Activated naive CD4-positive, alpha-beta T cell treated with anti-CD3 and anti-CD28 coated beads for 36 hours (primary cell): ENCODE measurements at places on chromosomes 4 and X. TPM values are rescaled to one million over a fixed set of nuclear protein-coding genes. Genes with fewer than 3 reads are reported as not detected.
A peak's percentile ranks its signal among the peaks of the same experiment; 100 is the strongest.

DNA sequence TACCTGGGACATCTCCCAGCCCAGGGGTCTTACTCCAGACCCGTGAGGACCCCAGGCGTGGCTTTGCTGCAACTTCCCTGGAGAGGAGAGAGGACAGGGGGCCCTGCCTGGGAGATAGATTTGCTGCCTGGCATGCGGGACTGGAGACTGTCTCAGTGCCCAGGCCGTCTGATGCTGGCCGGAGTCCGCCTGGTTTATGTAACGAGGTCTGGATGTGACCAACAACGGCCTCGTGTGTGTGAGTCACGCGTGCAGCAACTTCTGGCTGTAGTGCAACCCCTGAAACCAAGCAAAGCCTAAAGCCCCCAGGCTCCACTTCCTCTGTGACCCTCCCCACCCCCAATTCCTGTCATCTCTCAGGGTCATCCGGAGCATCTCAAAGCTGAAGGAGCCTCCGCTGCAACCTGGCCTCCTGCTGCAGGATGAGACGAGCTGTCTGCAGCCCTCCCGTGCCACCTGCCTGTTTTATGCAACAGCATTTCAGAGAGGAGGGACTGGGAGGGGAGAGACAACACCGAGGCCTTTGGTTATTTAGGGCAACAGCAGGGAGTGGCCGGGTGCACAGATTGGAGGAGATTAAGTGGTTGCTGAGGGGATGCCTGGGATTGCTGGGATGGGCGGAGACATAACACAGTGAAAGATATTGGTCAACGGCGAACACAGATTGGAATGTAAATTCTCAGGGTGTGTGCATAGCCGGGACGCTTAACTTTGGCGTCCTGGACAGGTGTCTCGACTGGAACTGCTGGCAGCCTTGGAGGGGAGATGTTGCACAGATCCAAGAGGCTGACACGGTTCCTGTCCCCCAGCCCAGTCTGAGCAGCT lies 16.0 kb downstream of the XG start:
- no peak for DNase-seq
- no peak overlapping the region for H3K4me3 ChIP-seq
- peaks cover 9% of the 10 kb centered on the region for H3K27me3 ChIP-seq
- peaks cover 7% of the 10 kb centered on the region for H3K4me1 ChIP-seq

GRCh38 chr4:25608644-25609043 lies 47.0 kb upstream of the SLC34A2 start:
- H3K27me3 ChIP-seq, result no peaks in the 10 kb centered on the region
- no peaks in the 10 kb centered on the region for H3K4me1 ChIP-seq
- H3K36me3 ChIP-seq, result no peaks in the 10 kb centered on the region
- DNase-seq, result no peak
- H3K27ac ChIP-seq, result no peak overlapping the region
- no peak overlapping the region for H3K4me3 ChIP-seq

DNA sequence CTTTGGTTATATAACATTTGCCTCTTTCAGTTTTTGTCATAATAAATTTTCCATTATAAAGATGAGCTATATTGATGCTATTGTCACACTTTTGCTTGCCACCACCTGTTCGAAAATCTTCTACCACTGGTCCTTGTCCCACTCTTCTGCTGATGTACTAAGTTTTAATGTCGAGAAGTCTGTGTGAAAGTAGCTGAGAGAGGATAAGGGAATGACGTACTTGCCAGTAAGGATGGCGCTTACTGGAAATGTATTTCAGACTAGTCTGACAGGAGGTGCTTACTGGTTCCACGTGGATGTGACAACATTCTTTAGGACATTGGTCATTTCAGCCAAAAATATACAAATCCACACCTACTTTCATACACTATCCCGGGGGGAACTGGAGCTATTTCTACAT lies 132.7 kb upstream of the NR3C2 start:
- H3K27ac ChIP-seq, result no peak overlapping the region
- no peak overlapping the region for H3K4me3 ChIP-seq
- no peaks in the 10 kb centered on the region for H3K4me1 ChIP-seq
- peaks cover 2% of the 10 kb centered on the region for H3K36me3 ChIP-seq
- DNase-seq, result no peak

GRCh38 chr4:90960840-90961239 lies 833.6 kb downstream of the CCSER1 start:
- no peaks in the 10 kb centered on the region for H3K27me3 ChIP-seq
- no peak overlapping the region for H3K4me3 ChIP-seq
- H3K4me1 ChIP-seq, result no peaks in the 10 kb centered on the region
- DNase-seq, result no peak
- no peak overlapping the region for H3K27ac ChIP-seq

DNA sequence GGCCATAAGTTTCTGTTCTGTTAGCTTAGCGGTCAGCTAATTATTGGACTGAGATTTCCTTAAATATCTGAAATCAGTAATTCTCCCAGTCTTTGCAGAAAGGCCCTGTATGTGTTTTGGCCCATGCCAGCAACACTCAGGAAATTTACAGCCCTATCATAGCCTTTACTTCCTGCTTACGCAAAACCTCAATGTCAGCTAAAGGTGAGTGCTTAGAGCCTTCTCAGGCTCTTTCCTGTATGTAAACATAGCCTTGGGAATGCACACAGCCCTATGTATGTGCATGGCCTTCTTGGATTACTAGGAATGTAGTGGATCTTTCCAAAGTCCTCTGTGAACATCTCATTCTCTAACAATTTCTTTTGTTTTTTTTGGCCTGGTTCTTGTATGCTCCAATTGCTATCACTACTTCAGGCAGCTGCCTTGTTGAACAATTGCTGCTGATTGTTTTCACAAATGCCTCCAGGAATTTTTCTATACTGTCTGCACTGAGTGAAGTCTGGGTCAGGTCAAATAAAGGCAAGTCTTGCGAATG lies 200.0 kb downstream of the PPP1R2C start:
- no peaks in the 10 kb centered on the region for H3K36me3 ChIP-seq
- no peak overlapping the region for H3K4me3 ChIP-seq
- peaks cover 8% of the 10 kb centered on the region for H3K4me1 ChIP-seq

DNA sequence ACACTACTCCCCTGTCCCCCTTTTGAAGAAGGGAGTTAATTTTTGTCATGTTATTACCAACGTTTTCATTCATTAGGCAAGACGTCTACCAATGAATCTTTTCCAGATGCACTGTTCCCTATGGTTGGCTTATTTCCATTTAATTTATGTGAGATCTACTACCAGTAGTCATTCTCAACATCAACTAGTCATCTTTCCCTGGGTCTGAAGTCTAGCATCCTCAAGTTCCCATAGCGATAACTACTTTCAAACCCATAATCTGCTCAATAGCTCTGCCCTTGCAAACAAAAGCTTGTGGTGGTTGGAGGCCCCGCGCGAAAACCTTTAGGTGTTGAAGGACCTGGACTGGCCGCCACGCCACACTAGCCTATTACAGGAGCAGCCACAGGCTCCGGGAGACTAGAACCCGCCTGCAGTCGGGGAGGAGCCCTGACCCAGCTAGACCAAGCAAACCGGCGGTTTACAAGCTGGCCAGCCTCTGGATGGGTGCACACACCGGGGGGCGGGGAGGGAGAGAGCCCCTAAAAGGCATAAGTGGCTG lies 746 bp downstream of the PPAT start:
- peak overlapping the region; percentile 98 for H3K4me3 ChIP-seq
- peak; percentile 52 for DNase-seq
- peaks cover 27% of the 10 kb centered on the region for H3K36me3 ChIP-seq
- peak overlapping the region; percentile 96 for H3K27ac ChIP-seq

GRCh38 chrX:5086388-5086787 lies 1142.3 kb downstream of the NLGN4X start:
- H3K4me3 ChIP-seq, result no peak overlapping the region
- H3K36me3 ChIP-seq, result no peaks in the 10 kb centered on the region
- no peak overlapping the region for H3K27ac ChIP-seq
- H3K4me1 ChIP-seq, result no peaks in the 10 kb centered on the region

DNA sequence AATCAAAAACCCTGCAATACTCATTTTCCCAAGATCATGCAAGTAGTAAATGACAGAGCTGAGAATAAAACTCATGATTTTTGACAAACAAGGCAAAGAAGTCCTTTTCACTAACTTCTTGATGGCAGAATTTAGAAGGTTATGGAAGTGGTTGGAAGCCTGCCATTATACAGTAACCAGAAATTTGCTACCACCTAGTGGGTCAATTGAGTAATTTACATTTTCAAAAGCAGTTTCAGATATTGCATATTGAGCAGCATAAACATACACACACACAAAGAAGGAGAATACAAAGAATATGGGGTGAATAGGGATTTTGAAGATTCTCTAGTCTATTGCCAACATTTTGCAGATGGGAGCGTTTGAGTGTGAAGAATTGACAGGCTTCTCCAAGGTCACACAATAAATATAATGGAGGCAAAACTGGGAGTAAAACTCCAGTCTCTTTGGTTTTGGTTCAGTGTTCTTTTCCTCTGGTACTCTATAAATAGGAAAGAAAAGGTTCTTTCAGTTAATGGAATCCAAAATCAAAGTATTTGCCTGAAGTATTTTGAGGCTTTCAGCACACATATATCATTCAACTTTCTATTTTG lies 70.2 kb downstream of the GC start:
- DNase-seq, result no peak
- H3K4me1 ChIP-seq, result no peaks in the 10 kb centered on the region
- no peak overlapping the region for H3K4me3 ChIP-seq
- no peaks in the 10 kb centered on the region for H3K27me3 ChIP-seq

DNA sequence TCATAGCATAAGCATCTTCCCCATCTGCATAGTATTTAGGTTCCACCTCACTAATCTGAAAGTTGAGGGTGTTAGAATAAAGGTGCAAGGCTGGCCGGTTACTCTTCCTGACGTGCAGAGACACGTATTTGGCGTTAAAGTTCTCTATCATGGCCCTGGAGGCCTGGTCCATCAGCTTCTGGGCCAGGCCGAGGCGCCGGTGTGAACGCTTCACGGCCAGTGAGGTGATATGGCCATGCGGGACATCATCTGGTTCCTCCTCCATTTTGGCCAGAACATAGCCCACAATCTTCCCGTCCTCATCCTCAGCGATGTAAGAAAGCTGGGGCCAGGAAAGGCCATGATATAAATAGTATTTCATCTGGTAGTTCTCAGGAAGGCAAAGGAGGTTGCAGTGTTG lies 425 bp downstream of the NAA11 start:
- H3K27me3 ChIP-seq, result no peaks in the 10 kb centered on the region
- H3K36me3 ChIP-seq, result no peaks in the 10 kb centered on the region
- no peak overlapping the region for H3K27ac ChIP-seq
- no peak for DNase-seq
- H3K4me3 ChIP-seq, result no peak overlapping the region
- no peaks in the 10 kb centered on the region for H3K4me1 ChIP-seq

DNA sequence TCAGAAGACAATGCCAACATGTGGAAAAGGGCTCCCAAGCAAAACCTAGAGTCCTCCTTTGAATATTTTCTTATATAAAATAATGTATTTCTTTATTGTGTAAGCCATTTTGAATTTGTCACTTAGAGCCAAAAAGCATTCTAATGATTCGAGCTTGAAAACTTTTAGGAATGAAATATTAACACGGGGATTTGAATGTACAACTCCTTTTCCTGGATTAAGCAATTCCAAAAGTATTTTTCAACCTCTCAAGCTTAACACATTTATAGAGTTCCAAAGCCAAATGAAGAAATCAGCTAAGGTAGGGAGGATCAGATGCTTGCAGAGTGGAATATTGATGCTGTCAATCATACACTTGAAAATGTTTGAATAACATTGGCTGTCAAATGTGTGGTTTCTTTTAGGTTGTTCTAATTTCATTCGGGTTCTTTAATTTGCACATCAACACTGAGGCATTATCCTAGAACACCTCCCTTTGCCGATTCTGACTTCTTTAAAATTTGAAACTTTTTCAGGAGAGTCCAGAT lies 67.2 kb upstream of the ETNPPL start:
- H3K27me3 ChIP-seq, result no peaks in the 10 kb centered on the region
- DNase-seq, result no peak
- no peak overlapping the region for H3K27ac ChIP-seq
- H3K4me1 ChIP-seq, result peaks cover 2% of the 10 kb centered on the region

GRCh38 chr4:74123065-74123728 lies 24.2 kb upstream of the CXCL2 start:
- H3K27me3 ChIP-seq, result peaks cover 9% of the 10 kb centered on the region
- no peaks in the 10 kb centered on the region for H3K36me3 ChIP-seq
- no peaks in the 10 kb centered on the region for H3K4me1 ChIP-seq
- no peak overlapping the region for H3K4me3 ChIP-seq
- H3K27ac ChIP-seq, result no peak overlapping the region

- no peak for DNase-seq
- peaks cover 2% of the 10 kb centered on the region for H3K27me3 ChIP-seq
- no peaks in the 10 kb centered on the region for H3K4me1 ChIP-seq
- H3K4me3 ChIP-seq, result no peak overlapping the region
Observed at GRCh38 chr4:70179811-70180210, 15.7 kb upstream of the ODAM start.

DNA sequence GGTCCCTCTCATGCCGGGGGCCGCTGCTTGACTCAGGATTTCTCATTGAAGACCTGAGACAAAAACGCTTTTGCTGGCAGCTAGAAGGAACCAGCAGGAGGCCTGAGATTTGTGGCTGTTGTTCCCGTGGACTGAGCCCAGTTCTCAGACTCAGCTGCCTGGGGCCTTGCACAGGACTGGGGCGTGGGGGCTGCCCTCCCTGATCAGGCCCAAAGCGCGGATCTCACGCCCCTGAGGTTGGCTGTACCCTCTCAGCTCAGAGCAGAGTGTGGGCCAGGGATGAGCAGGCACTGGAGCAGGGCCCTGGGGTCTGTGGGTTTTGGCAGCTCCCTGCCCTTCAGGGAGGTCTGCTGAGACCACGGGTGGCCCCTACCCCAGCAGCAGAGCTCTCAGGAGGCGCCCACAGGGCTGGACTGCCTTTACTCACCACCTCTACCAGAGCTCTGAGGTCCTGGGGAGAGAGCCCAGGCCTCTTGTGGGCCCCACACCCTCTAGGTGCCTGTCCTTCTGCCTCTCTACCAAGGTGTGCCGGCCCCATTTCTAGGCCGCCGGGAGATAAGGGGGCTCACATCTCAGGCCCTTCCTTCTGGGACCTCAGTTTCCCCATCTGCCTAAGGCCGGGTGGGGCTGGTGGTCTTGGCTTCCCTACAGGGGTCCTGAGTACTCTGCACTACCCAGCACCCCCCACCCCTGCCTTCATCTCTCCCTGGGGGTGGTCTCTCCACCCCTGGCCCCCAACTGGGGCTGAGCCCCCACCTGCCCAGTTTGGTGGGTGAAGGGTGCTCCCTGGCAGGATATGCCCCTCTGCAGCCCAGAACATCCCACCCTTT lies 5.6 kb downstream of the MSANTD1 start:
- H3K27ac ChIP-seq, result no peak overlapping the region
- H3K27me3 ChIP-seq, result no peaks in the 10 kb centered on the region
- peaks cover 1% of the 10 kb centered on the region for H3K36me3 ChIP-seq
- no peak overlapping the region for H3K4me3 ChIP-seq

- H3K27me3 ChIP-seq, result no peaks in the 10 kb centered on the region
- peaks cover 67% of the 10 kb centered on the region for H3K36me3 ChIP-seq
- DNase-seq, result no peak
- peaks cover 23% of the 10 kb centered on the region for H3K4me1 ChIP-seq
Observed at GRCh38 chr4:2950221-2950989, 12.8 kb downstream of the NOP14 start.

- H3K4me3 ChIP-seq, result no peak overlapping the region
- H3K36me3 ChIP-seq, result no peaks in the 10 kb centered on the region
- H3K27ac ChIP-seq, result no peak overlapping the region
- no peak for DNase-seq
- peaks cover 2% of the 10 kb centered on the region for H3K27me3 ChIP-seq
Observed at GRCh38 chr4:41613821-41614220, 75.9 kb downstream of the LIMCH1 start.

GRCh38 chrX:274904-275475 lies 6.2 kb upstream of the PLCXD1 start:
- H3K36me3 ChIP-seq, result no peaks in the 10 kb centered on the region
- no peak overlapping the region for H3K27ac ChIP-seq
- peak overlapping the region; percentile 45 for H3K4me3 ChIP-seq
- H3K4me1 ChIP-seq, result peaks cover 15% of the 10 kb centered on the region
- DNase-seq, result no peak
- no peaks in the 10 kb centered on the region for H3K27me3 ChIP-seq

Gene NDST4
- not detected for total RNA-seq

Gene SMIM43
- not detected for total RNA-seq

Gene PALLD
- 7.3 TPM for total RNA-seq

Gene HMGB2
- 787 TPM for total RNA-seq

Gene OTC
- total RNA-seq, result not detected

Gene CYTL1
- total RNA-seq, result not detected
